ENCODE measurements at places on chromosomes 4 and X. TPM values are rescaled to one million over a fixed set of nuclear protein-coding genes. Genes with fewer than 3 reads are reported as not detected.

The CD99 gene
- 158 TPM for total RNA-seq

The CXCL8 gene
- 4.0 TPM for total RNA-seq

The ENPEP gene
- 15.3 TPM for total RNA-seq

The FAAH2 gene
- total RNA-seq, result 0.49 TPM

The SLC49A3 gene
- 2.9 TPM for total RNA-seq

The CSAG3 gene
- not detected for total RNA-seq

The HMGB3 gene
- 28.2 TPM for total RNA-seq

DNA sequence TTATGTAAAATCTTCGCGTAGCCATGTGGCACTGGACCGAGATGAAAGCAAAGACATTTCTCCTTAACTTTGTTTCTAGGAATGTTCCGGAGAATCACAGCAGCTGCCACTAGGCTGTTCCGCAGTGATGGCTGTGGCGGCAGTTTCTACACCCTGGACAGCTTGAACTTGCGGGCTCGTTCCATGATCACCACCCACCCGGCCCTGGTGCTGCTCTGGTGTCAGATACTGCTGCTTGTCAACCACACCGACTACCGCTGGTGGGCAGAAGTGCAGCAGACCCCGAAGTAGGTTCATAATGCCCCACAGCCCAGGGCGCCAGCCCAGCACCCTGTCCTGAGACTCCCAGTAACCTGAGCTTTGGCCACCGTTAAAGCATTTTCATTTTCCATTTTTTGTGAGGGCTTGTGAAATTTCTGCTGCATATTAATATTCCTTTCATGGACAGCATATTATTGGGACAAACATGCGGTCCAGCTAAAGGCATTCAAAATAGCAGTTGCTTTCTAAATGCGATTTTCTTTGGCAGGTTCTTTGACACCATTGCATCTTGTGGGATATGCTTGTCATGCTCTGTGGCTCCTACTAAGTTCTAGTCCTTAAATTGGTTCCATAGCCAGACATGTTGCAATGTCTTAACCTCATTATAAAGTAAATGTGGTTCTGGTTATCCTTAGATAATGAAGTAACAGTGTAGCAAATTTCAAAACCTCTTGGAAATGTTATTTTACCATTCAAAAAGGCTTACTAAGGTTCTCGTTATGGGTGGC lies 49.1 kb upstream of the MSANTD1 start:
- peaks cover 40% of the 10 kb centered on the region for H3K36me3 ChIP-seq
- H3K27ac ChIP-seq, result no peak overlapping the region
- no peaks in the 10 kb centered on the region for H3K27me3 ChIP-seq
- no peak overlapping the region for H3K4me3 ChIP-seq
- peak; percentile 54 for DNase-seq

- H3K36me3 ChIP-seq, result no peaks in the 10 kb centered on the region
- H3K27me3 ChIP-seq, result peaks cover 8% of the 10 kb centered on the region
- no peak overlapping the region for H3K4me3 ChIP-seq
- no peak overlapping the region for H3K27ac ChIP-seq
Observed at GRCh38 chrX:115021121-115021520, 3.7 kb upstream of the IL13RA2 start.

GRCh38 chrX:15188039-15188438 lies 81.8 kb downstream of the ASB9 start:
- no peak overlapping the region for H3K4me3 ChIP-seq
- H3K27me3 ChIP-seq, result peaks cover 9% of the 10 kb centered on the region
- no peak overlapping the region for H3K27ac ChIP-seq

DNA sequence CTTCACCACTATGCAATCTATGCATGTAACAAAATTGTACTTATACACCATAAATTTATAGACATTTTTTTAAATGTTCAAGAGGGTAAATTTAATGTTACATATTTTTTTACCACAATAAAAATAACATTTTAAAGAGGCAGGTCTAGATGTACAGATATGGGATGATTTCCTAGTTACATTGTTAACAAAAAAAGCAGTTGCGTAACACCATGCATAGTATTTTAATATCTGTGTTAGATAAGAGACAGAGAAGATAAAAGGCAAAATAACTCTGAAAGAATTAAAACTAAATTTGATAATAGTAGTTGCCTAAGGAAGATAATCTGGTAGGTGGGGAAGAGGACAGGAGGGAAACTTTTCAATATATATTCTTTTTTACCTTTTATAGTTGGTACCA lies 9.1 kb upstream of the ATRX start:
- H3K27me3 ChIP-seq, result no peaks in the 10 kb centered on the region
- no peak overlapping the region for H3K27ac ChIP-seq
- no peaks in the 10 kb centered on the region for H3K4me1 ChIP-seq

- H3K36me3 ChIP-seq, result no peaks in the 10 kb centered on the region
- peak overlapping the region; percentile 76 for H3K27ac ChIP-seq
- H3K27me3 ChIP-seq, result peaks cover 4% of the 10 kb centered on the region
- peak; percentile 94 for DNase-seq
- no peaks in the 10 kb centered on the region for H3K4me1 ChIP-seq
Observed at GRCh38 chrX:131821945-131822622, 201.0 kb upstream of the STK26 start.

GRCh38 chr4:102438396-102439235 lies 62.5 kb upstream of the NFKB1 start:
- H3K4me3 ChIP-seq, result no peak overlapping the region
- DNase-seq, result no peak
- H3K27me3 ChIP-seq, result no peaks in the 10 kb centered on the region
- no peaks in the 10 kb centered on the region for H3K36me3 ChIP-seq
- no peaks in the 10 kb centered on the region for H3K4me1 ChIP-seq

GRCh38 chr4:100261346-100261745 lies 71.1 kb upstream of the DDIT4L start:
- H3K27me3 ChIP-seq, result no peaks in the 10 kb centered on the region
- H3K36me3 ChIP-seq, result no peaks in the 10 kb centered on the region
- H3K27ac ChIP-seq, result no peak overlapping the region
- H3K4me3 ChIP-seq, result no peak overlapping the region
- no peak for DNase-seq

DNA sequence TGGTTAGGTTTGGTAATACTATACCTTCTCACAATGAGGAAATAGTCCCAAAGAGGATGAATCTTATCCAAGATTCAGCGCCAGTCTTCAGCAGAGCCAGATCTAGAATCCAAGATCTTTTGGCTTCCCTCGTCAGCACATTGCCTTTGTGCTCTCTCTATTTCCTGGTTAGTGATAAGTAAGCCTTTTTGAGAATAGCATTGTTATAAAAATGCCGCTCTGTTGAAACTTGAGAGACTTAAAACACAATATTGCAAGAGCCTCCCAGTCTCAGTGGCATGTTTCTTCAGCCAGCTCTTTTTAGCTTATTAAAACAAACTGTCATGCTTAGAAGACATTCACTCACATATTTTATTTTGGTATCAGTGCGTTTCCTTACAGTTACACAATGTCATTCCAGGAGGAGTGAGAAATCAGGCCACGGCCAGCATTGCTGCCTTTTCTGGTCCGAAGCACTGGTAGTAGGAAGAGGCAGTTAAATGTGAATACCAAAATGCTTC lies 141.4 kb downstream of the KLHL8 start:
- no peaks in the 10 kb centered on the region for H3K36me3 ChIP-seq
- no peaks in the 10 kb centered on the region for H3K27me3 ChIP-seq
- no peak overlapping the region for H3K4me3 ChIP-seq
- no peak overlapping the region for H3K27ac ChIP-seq

- H3K27ac ChIP-seq, result no peak overlapping the region
- no peak for DNase-seq
- H3K27me3 ChIP-seq, result peaks cover 5% of the 10 kb centered on the region
- H3K36me3 ChIP-seq, result no peaks in the 10 kb centered on the region
- H3K4me3 ChIP-seq, result no peak overlapping the region
- no peaks in the 10 kb centered on the region for H3K4me1 ChIP-seq
Observed at GRCh38 chrX:116246261-116246660, 75.7 kb downstream of the AGTR2 start.

- H3K4me1 ChIP-seq, result no peaks in the 10 kb centered on the region
- peak; percentile 78 for DNase-seq
- H3K27ac ChIP-seq, result no peak overlapping the region
- no peaks in the 10 kb centered on the region for H3K36me3 ChIP-seq
Observed at GRCh38 chr4:19675172-19675811, 576.4 kb upstream of the SLIT2 start.

GRCh38 chr4:19580095-19580494 lies 671.6 kb upstream of the SLIT2 start:
- DNase-seq, result peak; percentile 81
- no peaks in the 10 kb centered on the region for H3K4me1 ChIP-seq
- no peak overlapping the region for H3K4me3 ChIP-seq
- H3K27ac ChIP-seq, result no peak overlapping the region
- no peaks in the 10 kb centered on the region for H3K27me3 ChIP-seq
- no peaks in the 10 kb centered on the region for H3K36me3 ChIP-seq

GRCh38 chr4:188942606-188943005 lies 803.4 kb downstream of the TRIML1 start:
- no peak for DNase-seq
- H3K4me1 ChIP-seq, result no peaks in the 10 kb centered on the region
- H3K27ac ChIP-seq, result no peak overlapping the region
- no peaks in the 10 kb centered on the region for H3K36me3 ChIP-seq
- H3K4me3 ChIP-seq, result no peak overlapping the region

- no peaks in the 10 kb centered on the region for H3K36me3 ChIP-seq
- H3K27ac ChIP-seq, result no peak overlapping the region
- H3K4me3 ChIP-seq, result no peak overlapping the region
- no peaks in the 10 kb centered on the region for H3K4me1 ChIP-seq
- peaks cover 3% of the 10 kb centered on the region for H3K27me3 ChIP-seq
- peak; percentile 22 for DNase-seq
Observed at GRCh38 chrX:150683536-150684146, 9.6 kb upstream of the MTMR1 start.

DNA sequence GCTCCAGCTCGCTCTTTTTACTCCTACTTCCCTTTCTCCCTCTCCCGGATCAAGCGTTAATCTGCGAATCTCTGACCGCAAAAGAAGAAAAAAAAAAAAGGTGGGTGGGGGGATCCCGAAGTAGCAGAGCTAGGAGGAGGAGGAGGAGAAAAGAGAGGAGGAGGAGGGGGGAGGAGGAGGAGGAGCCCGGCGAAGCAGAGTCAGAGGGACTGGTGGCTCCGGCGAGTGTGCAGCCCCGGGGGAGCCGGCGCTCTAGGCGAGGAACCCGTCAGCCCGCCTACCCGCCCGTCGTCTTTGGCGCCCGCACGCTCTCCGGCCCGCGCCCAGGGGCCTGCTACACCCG lies at the start of gene NHSL2:
TSS of gene NHSL2 (plus strand) at position 203 of the 343 bp plus-strand sequence.
- no peaks in the 10 kb centered on the region for H3K36me3 ChIP-seq
- H3K27me3 ChIP-seq, result peaks cover 51% of the 10 kb centered on the region
- H3K27ac ChIP-seq, result peak within 1 kb of the TSS; percentile 59
- DNase-seq, result peak; percentile 70
- peaks cover 7% of the 10 kb centered on the region for H3K4me1 ChIP-seq

GRCh38 chr4:155984106-155984797 lies 30.6 kb upstream of the CTSO start:
- no peaks in the 10 kb centered on the region for H3K4me1 ChIP-seq
- no peaks in the 10 kb centered on the region for H3K36me3 ChIP-seq
- no peaks in the 10 kb centered on the region for H3K27me3 ChIP-seq
- no peak for DNase-seq
- H3K27ac ChIP-seq, result no peak overlapping the region

- no peak overlapping the region for H3K27ac ChIP-seq
- DNase-seq, result no peak
- H3K36me3 ChIP-seq, result no peaks in the 10 kb centered on the region
- H3K4me1 ChIP-seq, result no peaks in the 10 kb centered on the region
- no peak overlapping the region for H3K4me3 ChIP-seq
- H3K27me3 ChIP-seq, result no peaks in the 10 kb centered on the region
Observed at GRCh38 chrX:1059576-1060561, 152.6 kb downstream of the CRLF2 start.

DNA sequence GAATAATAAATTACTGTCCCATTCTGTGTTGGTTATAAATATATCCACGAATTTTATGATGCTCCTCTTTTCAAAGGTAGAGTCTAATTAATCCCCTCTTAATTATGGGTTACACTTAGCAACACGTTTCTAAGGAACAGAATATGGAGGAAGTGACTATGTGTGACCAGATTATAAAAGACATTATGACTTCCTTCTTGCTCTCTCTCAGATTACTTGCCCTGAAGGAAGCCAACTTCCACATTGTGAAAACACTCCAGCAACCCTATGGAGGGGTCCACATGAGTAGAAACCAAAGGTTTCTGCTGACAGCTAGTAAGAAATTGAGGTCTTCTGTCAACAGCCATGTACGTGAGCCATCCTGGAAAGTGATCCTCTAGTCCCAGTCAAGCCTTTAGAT lies 59.3 kb downstream of the WDFY3 start:
- H3K4me3 ChIP-seq, result no peak overlapping the region
- H3K27ac ChIP-seq, result no peak overlapping the region

DNA sequence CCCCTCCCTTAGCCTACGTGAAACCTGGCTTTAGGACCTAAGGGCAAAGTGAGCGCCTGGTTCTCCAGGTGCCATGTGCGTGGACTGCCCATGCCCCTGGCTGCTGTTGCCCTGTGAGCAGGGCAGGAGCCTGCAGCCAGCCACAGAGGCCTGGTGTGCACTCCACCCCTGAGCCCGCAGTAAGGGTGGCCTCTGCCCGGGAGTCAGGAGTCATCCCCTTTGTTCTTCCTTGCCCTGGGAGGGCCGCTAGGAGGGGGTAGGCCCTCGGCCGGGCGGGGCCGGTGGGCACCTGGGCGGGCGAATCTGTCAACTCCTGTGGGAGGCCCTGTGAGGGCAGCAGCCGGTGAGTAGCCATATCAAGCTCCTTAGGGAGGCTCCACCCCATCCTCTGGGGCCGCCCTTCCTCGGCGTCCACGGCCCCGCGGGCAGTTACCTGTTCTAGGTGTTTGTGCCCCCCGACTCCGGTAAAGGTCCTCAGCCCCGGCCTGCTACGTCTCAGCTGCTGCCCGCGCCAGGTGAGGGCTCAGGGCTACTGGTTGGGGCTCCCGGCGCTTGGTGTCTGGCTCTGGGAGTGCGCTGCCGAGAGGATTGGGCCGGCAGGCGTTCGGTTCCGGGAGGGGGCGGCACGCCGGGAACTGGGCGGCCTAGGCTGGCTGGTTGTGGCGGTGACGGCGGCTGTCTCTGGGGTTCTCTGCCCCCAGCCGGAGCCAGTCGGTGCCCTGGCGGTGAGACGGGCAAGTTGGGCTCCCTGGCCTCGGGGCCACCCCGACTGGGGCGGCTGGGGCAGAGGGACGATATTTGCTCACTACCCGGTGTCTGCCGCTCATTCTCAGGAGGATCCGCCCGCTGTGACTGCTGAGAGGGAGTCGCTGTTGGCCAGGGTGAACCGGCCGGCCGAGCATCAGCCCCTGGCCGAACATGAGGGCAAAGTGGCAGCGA lies 1060.2 kb downstream of the TECRL start:
- no peaks in the 10 kb centered on the region for H3K36me3 ChIP-seq
- DNase-seq, result no peak
- H3K4me3 ChIP-seq, result no peak overlapping the region
- no peaks in the 10 kb centered on the region for H3K27me3 ChIP-seq
- H3K27ac ChIP-seq, result no peak overlapping the region

DNA sequence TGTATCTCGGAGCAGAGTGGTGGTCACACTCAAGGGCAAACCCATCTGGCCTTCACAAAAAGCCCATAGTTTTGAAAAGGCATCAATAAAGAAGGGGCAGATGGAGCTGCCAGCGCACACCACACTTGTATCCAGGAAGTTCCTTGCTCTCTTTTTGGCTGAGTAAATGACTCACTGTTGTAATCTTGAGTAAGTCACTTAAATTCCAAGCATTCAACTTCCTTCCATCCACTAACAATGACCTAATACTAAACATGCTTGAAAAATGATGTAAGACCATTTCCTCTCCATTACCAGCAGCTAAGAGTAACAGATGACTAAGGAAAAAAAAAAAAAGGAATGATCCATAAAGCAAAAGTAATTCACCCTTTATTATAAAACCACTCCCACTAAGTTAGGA lies 32.4 kb upstream of the MYOZ2 start:
- H3K4me3 ChIP-seq, result no peak overlapping the region
- H3K36me3 ChIP-seq, result no peaks in the 10 kb centered on the region
- peak overlapping the region; percentile 22 for H3K27ac ChIP-seq
- no peaks in the 10 kb centered on the region for H3K27me3 ChIP-seq
- peak; percentile 62 for DNase-seq
- H3K4me1 ChIP-seq, result peaks cover 10% of the 10 kb centered on the region

- no peak overlapping the region for H3K27ac ChIP-seq
- no peaks in the 10 kb centered on the region for H3K36me3 ChIP-seq
- no peak for DNase-seq
Observed at GRCh38 chr4:138666366-138666765, 349.2 kb upstream of the NOCT start.
